Hematopoietic multipotent progenitor cell (in vitro differentiated cells): ENCODE measurements at places on chromosomes 7 and 10. TPM values are rescaled to one million over a fixed set of nuclear protein-coding genes. Genes with fewer than 3 reads are reported as not detected.

Gene MSMB
- total RNA-seq, result not detected

DNA sequence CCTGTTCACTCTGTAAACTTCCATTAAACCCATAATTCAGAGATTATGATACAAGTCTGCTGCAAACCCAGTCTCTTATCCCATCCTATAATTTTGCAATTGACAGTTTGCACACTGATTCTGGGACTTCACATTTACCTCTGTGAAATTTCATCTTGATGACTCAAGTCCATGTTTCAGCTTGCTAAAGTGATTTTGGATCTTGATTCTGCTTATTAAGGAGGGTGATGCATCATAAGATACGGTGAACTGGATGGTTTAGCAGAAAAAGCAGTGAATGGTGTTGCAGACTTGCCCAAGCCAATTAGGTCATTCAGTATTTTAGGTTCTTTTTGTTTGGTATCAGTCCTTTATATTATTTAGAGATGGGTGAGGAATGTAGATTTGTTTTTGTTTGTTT, 125.5 kb upstream of the PODXL start:
- DNase-seq, result no peak

DNA sequence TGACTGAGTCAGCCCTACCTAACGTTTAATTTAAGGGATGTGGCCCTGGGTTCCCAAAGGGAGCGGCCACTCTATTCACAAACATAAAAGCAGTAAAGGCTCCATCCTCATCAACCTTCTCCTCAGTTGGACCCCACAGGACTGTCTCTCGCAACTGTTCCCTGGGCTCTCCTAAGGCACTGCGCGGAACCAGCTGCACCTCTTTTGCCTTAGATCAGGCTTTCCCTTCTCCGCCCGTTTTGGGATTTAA, 689 bp upstream of the GTPBP4 start:
- no peak for DNase-seq

Gene RADIL
- 0.27 TPM for total RNA-seq

Gene C10orf53
- under 0.01 TPM for total RNA-seq

DNA sequence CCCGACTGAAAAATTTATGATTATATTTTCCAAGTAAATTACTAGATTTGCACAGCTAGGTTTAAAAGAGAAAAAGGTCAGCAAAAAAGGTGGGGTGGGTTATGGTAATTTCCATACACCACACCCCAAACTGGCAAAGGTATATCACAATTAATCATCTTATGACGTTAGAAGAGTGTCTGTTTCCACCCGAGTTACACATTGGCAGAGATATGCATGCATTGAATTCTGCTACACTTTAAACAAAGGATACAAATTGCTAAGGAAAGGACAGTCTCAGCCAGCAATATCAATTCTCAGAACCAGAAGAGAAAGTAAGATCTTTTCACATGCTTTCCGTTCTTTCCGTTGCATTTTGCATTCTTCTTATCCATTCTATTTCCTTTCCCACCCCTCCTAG, 843.3 kb downstream of the GATA3 start:
- DNase-seq, result no peak

Gene COBL
- 0.27 TPM for total RNA-seq

Gene TBXAS1
- total RNA-seq, result 121 TPM

Gene IMMP2L
- 11.6 TPM for total RNA-seq

DNA sequence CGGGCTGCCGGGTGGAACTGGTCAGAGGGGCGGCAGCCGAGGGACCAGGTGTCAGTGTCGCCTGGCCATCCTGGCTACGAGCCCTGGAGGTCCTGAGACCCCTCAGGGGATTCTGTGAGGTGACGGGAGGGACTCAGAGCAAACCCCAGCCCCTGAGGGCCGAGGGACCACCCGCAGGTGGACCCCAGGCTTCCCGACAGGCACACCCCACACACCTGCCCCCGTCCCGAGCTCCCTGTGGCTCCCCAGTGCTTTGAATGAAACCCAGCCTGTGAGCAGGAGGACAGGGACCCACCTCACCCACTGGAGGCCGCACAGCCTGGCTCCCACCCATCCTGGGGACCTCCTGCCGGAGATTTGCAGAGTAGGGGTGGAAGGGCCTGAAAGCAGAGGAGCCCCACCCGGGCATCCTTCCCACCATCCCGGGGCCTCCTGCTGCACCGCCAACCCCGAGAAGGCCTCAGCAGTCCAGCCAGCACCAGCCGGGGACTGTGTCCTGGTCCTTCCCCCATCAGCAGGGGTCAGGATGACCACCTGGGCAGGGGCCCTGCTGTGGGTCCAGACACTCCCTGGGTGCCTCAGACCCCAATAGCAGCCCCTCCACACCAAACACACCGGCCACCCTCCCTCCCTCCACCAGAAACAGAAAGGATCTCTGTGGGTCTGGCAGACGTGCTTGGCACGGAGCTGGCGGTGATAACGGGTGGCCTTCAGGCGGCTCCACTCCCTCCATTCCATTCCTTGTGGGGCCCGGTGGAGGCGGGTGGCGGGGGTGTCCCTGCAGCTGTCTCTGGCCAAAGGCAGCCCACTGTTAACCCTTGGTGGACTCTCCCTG, 13.9 kb downstream of the VENTX start:
- DNase-seq, result no peak

GRCh38 chr7:12389089-12389700, 14.5 kb downstream of the VWDE start:
- peak; percentile 83 for DNase-seq

Gene DCLRE1A
- 3.8 TPM for total RNA-seq

GRCh38 chr10:67676208-67676825, 19.7 kb downstream of the CTNNA3 start:
- no peak for DNase-seq

DNA sequence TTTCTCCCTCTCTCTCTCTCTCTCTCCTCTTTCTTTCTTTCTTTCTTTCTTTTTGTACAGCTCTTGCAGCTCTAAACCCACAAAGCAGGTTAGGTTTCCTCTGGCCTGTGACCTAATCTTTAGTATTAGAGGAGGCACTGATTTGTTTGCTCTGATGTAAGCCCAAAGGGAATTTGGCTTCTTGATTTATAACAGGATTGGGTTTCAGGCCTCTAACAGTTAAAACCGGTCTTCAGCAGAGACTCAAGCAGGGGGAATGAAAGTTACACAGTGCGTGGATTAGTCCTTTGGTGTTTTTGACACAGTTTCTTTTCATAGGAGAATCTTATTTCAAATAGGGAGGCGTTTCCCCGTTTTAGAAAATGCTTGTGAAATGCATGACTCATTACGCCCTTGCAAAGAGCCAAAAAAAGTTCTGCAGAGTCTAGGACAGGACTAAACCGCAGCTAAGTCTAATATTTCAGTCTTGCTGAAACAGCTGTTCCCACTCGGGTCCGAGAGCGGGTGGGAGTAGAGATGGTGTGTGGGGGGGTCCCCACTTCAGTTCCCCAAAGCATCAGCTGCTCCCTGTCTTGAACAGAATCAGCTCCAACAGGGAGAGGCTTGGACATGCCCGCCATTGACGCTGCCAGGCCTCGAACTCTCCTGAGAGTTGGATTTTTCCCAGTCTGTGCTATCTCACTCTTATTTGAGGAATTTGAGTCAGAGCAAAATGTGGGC, 296.5 kb upstream of the PITRM1 start:
- DNase-seq, result no peak

DNA sequence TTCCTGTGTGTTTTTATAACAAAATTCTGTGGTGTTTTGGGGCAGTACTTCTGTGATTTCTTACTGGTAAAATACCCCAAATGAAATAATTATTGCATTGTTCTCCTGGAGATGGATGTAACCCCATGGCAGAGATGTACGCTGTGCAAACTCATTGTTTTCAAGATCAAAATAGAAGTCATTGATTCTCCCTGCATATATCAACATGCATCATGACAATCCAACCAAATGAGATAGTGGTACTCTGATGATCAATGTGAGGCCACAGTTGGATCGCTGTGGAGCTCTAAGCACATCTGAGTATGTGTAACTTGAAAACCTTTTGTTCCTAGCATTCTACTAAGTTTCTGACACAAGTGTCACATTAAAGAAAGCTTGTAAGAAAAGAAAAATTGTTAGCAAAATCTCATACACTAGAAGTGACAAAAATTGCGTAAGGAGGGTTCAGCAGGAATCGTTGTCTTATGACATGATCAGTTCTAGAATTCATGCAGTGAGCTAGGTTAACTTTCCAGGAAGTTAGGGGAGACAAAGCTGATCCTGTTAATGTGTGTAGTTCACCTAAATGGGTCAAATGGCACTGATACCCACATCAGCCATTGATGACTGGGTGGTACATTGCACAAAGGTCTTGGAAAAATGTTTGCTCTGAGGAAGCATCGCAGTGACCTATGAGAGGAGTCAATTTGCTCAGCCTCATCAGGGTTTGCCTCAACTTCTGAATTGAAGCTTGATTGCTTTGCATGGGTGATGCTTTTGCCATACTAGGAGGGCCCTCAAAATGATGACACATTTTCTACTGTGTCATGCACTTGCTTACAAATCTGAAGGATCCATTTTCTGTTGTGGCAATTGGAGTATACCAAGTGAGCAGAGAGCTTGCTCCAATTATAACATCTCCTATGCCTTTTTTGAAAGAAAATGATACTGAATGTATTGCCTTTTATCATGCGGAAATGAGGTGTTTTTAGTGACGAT, 145.1 kb downstream of the PLXDC2 start:
- DNase-seq, result no peak

GRCh38 chr10:78247266-78247665, 213.6 kb downstream of the RPS24 start:
- DNase-seq, result no peak

GRCh38 chr10:63699785-63700613, 178.8 kb downstream of the REEP3 start:
- no peak for DNase-seq

Gene OGA
- 53.3 TPM for total RNA-seq

DNA sequence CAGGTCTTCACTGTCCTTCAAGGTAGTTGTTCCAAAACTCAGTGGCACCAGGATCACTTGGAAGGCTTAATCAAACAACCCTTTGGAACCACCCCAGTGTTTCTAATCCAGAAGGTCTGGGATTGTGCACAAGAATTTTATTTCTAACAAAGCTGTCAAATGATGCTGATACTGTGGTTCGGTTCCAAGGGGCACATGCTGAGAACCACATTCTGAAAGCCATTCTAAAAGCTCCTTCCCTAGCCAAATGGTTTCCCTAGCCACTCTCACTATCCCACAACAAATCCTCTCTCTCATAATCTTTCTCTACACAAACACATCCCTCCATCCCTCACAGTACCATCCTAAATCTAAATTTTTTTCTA, 52.1 kb downstream of the MACC1 start:
- DNase-seq, result no peak

DNA sequence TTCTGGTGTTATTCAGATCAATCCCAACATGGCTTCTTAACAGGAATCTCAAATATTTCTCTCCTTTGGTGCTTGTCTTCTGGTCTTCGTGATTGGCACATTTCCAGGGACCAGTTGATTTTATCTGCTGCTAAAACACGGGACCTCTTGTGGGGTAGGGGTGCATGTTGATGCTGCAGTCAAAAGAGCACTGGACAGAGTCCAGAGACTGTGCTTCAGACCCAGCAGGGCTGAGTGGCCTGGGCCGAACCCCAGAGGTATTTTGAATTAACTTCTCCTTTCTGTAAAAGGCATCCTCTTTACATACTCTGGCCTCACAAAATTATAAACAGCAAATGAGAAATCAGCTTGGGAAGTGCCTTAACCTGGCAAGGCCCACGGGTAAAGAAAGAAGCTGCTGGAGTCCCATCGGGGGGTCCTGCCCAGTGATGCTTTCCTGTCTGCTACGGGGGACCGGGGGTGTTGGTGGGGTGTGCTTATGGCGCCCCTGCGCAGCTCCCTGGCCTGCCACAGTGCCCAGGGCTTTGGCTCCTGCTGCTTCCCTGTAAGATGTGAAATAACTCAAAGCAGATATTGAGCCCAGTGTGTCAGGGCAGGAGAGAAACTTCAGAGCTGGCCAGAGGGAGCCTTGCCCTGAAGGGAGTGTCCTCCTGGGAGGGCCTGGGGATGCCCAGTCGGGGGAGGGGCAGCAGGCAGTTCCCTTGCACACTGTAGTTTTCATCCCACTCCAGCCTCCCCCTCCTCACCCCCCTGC, 230.5 kb downstream of the TCF7L2 start:
- DNase-seq, result peak; percentile 7

DNA sequence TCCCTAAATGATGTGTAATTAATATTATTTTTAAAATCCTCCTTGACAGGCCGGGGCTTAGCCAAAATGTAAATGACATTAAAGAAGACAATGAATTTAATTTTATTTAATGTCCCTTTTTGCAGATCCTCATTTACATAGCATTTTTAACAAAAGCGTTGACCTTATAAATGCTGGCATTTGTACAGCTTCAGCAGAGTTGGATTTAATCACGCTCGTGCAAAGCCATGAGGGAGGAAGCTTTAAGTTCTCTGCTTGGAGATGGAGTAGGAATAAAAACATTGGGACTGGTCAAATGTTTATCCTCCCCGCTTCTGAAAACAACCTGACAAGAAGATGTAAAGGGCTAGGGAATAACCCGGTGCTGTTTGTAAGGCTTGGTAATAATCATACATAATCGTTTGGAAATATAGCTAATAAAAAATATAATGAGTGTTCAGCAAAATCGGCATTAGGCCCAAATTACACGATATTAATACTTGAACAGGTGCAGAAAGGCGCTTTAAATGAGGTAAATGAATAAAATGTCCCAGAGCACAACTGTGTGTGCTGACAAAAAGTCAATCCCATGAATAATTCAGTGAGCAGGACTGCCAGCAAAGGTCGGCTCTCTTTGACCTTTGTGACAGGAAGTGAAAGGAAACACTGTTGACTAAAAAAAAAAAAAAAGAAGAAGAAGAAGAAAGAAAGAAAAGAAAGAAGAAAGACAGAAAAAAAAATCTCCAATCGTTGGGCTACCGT, 11.5 kb downstream of the EBF3 start:
- DNase-seq, result no peak

GRCh38 chr7:90188281-90188680, 23.3 kb upstream of the STEAP2 start:
- DNase-seq, result peak; percentile 5

Gene PPP1R3C
- total RNA-seq, result not detected

DNA sequence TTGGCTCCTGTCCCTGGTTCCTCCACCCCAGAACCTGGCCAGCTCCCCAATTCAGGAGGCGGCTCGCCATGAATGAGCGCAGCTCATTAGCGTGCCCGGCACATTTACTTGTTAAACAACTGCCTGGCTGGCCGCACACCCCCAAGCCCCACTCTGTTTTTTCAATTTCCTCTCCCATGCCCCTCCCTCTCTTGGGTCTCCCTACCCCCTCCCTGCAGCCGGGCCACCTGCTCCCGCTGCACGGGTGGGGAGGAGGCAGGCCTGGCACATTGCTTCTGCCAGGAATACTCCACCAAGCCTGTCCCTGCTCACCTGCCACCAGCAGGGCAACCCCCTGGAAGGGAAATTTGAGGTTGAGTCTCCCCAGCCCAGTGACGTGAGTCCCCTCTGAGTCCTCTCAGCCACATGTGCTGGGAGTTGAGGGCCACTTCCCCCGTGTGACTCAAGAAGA, 2.5 kb upstream of the SLIT1 start:
- DNase-seq, result no peak
